WERI-Rb-1 (cell line): ENCODE measurements at places on chromosomes 13 and 19.

DNA sequence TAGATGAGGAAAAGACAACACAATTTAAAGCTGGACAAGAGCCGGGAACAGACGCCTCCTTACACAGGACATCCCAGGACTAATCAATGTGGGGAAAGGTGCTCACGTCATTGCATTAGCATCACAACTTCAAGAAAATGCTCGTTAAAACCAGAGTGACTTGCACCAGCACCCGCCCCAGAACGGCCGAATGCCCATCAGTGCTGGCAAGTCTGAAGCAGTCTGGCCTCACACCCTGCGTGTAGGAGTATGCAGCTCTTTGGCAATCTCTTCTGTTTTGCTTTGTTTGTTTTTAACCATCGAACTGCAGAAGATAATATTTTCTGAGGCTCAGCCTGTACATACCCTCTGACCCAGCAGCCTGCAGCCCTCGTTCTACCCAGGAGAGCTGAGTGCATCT lies 44.8 kb upstream of the LDLR start:
- no peak for DNase-seq

- no peak for DNase-seq
These were observed 24.4 kb upstream of the C1QTNF9 start for GRCh38 chr13:24284889-24285565.

GRCh38 chr19:17553256-17553655 lies 2.2 kb upstream of the COLGALT1 start:
- DNase-seq: no peak

DNA sequence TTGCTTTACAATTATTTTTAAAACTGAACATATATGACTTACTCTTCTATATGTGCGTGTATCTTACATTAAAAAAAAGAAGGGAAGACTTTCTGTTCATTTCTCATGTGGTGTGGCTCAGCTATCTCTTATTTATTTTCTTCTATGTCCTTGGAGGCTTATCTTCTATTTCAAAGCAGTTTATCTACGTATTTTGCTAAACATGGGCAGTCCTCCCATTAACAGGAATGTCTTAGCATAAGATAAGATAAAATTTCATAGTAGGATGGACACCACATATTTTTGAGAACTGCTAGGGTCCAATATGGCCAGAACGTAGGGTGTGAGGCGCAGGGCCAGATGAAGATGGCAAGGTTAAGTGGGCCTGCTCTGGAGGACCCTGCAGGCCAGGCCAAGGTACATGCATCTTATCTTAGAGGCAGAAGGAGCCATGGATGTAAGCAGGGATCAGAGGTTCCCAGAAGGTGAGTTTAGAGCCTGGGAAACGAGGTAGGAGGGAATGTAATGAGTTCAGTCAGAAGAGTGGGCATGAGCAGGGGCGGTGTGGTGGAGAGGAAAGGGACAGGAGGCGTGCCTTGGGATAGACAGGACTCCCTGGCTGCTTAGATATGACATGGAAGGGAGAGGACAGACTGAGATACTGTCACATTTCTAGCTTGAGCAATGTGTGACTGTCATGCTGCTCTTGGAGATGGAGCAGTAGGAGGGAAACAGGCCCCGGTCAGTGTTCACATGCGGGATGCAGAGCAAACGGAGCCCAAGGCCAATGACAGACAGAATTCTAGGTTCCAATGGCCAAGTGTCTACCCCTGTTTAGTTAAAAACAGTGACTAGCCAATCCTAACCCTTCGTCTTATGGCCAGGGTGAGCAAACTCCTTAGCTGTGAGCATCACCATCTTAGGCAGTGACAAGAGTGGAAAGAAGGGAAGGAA lies 68.6 kb upstream of the MEDAG start:
- no peak for DNase-seq

DNA sequence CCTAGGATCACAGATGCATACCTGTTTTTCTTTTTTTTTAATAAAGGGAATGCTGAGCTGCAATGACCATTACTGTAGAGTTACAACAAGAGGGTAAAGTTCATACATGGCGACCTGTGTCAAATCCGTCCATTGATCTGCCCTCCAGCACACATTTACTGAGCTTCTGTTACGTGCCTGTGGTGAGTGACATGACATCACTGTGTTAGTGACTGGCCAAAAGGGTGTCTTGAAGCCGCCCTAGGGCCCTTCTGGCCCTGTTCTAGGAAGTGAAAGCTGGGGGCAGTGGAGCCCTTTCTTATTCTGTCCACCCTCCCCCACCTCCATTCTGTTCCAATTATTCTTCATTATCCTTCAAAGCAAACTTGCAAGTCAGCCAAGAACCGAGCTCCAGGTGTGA lies 66.3 kb downstream of the ZIC5 start:
- no peak for DNase-seq

- no peak for DNase-seq
These were observed 33.4 kb downstream of the RFX2 start for GRCh38 chr19:6076675-6077463.

DNA sequence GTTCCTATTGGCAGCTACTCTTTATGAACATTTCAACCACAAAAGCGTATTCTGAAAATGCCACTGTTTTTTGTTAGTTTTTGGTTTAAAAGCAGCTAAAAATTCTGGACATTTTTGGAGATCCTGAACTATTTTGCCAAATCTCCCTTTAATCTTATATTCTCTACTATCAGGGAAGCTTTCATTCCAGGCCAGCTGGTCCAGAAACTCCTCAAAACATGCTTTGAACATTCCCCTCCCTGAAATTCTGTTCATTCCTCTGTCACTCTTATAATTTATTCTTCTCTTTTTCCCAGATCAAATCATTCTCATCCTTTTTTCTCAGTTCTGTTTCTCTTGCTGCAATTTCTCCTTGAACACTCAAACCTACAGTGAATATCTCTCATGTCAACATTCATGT lies 790.9 kb upstream of the ARGLU1 start:
- DNase-seq: no peak

GRCh38 chr19:30364866-30365800 lies 7.1 kb upstream of the ZNF536 start:
- no peak for DNase-seq

DNA sequence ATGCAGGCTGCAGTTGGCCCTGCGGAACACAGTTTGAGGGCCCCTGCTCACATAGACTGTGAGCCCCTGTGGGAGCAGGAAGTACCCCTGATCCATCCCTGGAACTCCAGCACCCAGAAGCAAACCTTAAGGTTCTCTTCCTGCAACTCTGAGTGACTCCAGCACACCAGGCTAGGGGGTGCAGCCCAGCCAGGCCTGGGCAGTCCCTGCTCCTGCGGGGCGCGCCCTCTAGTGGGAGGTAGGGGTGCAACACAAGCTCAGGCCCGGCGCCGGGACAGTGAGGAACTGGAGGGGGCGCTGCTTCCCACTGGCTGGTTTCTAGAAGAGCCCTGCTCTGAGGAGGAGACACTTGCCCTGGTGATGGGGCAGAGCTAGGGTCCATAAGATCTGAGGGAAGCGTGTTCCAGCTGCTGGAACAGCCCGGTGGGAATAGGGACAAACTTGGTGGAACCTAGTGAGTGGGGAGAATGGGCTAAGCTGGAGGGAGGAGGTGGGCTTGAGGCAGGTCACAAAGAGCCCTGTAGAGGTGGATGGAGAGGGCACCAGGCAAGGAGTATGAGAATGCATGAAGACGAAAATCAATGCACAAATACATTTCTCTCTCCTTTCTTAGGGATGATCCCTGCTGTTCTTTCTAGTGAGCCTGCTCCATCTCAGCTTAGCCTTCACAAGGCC lies 5.0 kb downstream of the ZSCAN5A start:
- peak; percentile 69 for DNase-seq

- DNase-seq: no peak
These were observed 454.3 kb downstream of the PCDH17 start for GRCh38 chr13:58085819-58086218.

GRCh38 chr13:75102001-75102716 lies 379.8 kb downstream of the TBC1D4 start:
- DNase-seq: no peak

GRCh38 chr19:5250127-5250659 lies 90.4 kb downstream of the PTPRS start:
- no peak for DNase-seq

GRCh38 chr13:91167706-91168385 lies 179.6 kb upstream of the MIR17HG start:
- no peak for DNase-seq

GRCh38 chr13:43558326-43558725 lies 228.4 kb downstream of the ENOX1 start:
- DNase-seq: no peak

DNA sequence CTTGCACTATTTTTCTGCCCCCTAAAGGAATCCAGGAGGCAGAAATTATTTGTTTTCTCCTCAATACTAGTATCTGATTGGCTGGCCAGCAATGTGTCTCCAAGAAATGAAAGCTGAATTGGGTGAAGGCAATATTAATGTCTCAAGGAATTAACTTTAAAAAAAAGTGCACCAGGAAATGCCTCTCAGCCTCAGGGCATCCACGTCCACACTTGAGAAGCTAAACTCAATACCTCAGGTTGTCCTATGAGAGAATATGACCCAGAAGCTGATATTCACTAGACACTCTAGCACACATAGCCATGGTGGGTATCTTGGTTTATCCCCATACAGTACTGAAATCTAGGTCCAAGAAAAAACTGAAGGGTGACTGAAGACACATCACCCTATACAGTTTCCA lies 2.1 kb downstream of the ZNF91 start:
- no peak for DNase-seq

DNA sequence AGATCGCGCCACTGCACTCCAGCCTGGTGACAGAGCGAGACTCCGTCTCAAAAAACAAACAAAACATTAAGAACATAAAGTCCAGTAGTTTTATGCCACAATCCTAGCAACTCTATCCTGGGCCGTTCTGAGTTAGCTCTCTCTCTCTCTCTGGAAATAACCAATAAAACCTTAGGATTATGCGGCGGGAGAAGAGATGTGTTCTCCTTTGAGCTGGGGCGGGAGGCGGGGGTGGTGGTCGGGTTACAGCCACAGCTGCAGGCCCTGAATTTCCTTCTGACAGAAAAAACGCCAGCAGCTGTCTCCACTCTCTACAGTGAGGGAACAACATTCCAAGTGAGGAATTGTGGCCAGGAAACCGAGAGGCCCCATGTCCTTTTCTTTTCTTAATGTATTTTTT lies 9.1 kb upstream of the PNMA8A start:
- DNase-seq: no peak

- no peak for DNase-seq
These were observed 55.1 kb downstream of the RGCC start for GRCh38 chr13:41512441-41512840.

DNA sequence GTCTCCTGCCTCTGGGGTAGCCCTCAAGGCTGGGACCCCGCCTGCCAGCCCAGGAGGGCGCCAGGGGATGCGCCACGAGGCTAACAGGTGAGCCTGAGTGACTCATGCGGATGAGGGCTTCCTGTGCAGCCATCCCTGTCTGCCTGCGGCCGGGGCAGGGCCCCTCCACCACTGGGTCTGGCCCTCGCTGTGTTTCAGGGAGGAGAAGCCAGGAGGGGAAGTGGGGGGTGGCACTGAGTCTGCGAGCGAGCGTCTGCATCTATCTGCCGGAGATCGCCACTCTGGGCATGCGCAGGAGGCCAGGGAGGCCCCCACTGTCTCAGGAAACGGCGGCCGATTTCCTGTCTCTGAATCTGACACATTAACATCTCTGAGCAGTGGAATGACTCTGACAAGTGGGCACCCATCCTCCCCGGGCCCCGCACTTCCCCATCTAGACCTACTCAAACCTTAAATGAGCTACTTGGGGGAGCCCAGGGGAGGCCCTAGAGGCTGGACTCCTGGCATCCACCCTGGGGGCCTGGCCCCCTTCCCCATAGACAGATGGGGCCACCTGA lies 19.7 kb downstream of the RFX1 start:
- DNase-seq: no peak

- DNase-seq: no peak
These were observed 38.4 kb upstream of the RCBTB2 start for GRCh38 chr13:48571126-48571913.

- DNase-seq: no peak
These were observed 434.4 kb upstream of the NBEA start for GRCh38 chr13:34507630-34508029.

GRCh38 chr19:38687837-38688378 lies 40.5 kb downstream of the ACTN4 start:
- no peak for DNase-seq

DNA sequence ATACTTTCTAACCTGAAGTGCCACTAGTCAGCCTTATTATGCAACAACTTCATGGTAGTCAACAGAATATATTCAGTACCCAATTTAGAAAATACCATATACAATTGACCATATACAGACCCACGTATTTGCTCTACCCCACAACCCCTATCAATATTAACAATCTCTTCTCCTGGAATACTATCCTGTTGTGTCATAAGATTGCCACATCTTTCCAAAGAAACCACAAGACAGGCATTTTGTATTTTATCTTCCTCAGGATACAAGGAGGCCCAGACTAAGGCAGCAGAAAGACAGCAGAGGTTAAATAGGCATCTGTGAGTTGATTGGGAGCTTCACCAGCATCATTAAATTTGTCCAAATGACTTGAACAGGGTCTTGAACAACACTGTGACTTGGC lies 4.5 kb downstream of the SPART start:
- DNase-seq: no peak

DNA sequence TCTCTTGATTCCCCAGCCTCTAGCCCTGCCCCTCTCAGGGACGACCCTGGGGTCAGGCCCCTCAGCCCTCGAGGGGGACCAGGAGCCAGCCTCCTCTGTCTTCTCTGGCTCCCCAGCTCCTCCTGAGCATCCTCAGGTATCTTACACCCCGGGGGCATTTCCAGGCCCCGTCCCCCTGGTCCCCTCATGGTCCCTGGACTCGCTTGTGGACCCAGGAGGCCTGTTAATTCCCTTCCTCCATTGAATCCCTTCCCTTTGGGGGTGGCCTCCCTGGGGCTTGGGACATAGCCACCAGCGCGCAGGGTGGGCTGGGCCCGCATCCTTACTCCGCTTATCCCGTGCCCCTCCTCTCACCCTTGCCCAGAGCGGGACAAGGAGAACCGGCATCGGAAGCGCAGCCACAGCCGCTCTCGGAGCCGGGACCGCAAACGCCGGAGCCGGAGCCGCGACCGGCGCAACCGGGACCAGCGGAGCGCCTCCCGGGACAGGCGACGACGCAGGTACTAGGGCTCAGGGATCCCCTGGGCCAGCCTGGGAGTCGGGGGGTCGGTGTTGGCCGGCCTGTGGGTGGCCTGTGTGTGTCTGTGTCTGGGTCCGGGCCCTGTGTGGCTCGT lies 4.1 kb downstream of the U2AF2 start:
- DNase-seq: no peak

DNA sequence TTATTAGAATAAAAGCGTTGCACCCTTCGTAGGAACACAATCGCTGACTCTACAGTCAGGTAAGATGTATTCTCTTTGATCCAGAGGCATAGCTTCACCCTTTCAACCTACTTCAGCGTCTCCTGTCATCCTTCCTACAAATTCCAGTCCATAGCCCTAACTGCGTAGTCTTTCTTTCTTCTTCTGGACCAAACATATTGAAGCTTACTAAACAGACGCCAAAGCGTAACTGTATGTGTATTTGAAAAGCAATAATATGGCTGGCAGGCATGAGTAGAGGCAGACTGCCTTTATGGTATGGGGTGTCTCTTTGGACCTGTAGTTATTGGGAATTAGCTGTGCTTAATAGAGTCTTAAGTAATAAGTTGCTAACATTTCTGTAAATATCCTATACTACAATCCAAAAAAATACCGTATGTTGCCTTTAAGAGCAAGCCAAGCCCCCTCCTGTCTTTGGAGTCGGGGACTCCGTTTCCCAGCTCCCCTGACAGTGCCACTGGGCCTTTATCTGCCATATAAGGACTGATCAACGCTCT lies 392 bp upstream of the ZNF548 start:
- no peak for DNase-seq

- DNase-seq: no peak
These were observed 7.3 kb upstream of the TYROBP start for GRCh38 chr19:35915443-35915842.
